ENCODE measurements at places on chromosomes 5 and 9. TPM values are rescaled to one million over a fixed set of nuclear protein-coding genes. Genes with fewer than 3 reads are reported as not detected.

The TICAM2 gene
- polyA plus RNA-seq, result 1.7 TPM

The EGFLAM gene
- 15.1 TPM for polyA plus RNA-seq

DNA sequence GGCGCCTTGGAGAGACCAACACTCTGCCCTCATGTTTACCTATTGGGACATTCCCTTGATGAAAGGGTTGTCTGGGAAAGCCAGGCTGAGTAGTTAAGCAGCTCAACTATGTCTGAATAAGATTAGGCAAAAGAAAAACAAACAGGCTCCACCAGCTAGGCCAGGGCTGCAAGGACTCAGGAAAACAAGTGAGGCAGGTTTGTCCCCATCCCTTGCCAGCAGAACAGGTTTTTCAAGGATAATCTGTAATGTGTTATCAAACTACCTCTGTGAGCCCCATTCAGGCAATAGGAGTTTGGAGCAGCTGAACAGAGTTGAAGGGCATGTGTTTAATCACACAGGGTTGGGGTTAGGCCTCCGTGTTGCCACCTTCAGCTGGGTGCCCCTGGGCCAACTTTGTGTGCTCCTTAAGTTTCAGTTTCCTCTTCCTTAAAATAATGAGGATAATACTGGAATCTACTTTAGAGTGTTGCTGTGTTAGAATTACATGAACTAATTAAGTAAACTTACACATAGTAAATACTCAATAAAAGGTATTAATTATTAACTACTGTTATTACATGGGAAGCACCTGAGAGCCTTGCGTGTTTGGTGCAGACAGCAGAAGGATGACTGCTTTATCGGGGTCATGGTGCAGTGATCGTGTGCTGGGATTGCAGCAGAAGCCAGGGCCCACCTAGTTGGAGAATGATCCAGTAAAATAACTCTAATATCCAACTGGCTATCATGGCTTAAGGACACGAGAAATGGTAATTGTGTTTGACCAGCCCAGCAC lies 72.1 kb upstream of the ATP10B start:
- DNase-seq, result no peak

DNA sequence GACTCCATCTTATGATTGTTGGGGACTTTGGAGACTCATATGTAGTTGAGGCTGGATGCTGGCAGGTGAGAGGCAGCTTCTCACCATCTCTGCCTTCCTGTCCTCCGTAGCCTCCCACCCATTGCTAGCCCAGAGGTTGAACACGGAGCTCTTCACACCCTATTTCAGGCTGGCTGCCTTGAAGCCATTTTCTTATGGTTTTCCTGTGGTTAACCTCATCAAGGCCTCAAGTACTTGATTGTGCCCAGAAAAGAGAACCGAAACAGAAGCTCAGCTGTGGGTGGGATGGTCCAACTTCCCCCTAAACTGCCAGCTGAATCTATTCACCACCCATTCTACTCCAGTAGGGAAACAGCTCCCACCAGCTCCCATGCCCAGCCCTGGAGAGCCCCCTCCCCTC lies 102.9 kb downstream of the LIFR start:
- no peak for DNase-seq

DNA sequence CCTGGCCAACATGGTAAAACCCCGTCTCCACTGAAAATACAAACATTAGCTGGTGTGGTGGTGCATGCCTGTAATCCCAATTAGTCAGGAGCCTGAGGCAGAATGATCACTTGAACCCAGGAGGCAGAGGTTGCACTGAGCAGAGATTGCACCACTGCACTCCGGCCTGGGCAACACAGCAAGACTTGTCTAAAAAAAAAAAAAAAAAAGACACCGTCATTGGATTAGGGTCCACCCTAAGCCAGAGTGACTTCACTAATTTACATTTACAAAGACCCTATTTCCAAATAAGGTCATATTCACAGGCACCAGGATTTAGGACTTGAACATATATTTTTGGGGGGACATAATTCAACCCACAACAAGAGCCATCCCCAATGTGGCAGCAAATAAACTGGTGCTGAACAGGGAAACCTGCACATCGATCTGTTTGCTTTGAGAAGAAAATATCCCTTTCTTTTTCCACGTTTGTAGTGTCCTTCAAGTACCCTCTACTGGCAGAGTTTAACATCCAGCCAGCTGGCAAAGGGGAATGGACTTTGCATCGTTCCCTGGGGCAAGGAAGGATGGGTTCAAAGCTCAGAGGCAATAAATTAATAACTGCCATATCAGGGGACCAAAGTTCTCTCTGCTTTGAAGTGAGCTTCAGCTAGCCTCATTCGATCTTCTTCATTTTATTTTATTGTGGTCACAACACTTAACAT lies 3.7 kb upstream of the DNAJC25 start:
- DNase-seq, result no peak

The GLRA1 gene
- not detected for polyA plus RNA-seq

DNA sequence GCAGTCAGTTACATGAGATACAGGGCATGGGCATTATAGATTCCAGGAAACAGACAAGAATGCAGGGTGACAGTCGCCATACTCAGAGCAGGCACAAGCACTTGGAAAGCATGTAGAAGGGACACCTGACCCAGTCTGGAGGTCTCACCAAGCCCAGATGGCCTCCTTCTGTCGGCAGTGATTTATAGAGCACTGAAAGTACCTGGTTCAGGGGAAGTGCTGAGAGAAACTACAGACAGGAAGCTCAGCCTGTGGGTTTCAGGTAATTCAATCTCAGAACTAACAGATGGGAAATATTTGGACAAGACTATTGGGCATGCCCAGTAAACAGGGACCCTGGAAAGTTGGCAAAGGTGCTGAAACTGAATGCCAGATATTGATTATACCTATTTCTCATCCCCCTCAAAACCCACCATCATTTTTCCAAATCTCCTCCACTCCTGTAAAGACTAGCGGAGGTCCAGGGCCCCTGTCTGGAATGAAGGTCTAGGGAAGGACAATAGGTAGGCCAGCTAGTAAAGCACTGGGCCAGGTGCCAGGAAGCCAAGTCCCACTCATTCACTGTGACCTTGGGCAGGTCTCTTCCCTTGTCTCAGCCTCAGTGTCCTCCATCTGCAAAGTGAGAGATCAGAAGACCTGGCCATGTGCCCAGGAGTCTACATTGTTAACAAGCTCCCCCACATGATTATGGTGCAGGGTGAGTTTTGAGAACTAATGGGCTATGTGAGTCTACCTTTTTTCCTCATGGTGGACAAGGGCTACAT lies 26.9 kb downstream of the KLHL3 start:
- DNase-seq, result no peak

GRCh38 chr5:61482980-61483379 lies 150.9 kb downstream of the ZSWIM6 start:
- no peak for DNase-seq

DNA sequence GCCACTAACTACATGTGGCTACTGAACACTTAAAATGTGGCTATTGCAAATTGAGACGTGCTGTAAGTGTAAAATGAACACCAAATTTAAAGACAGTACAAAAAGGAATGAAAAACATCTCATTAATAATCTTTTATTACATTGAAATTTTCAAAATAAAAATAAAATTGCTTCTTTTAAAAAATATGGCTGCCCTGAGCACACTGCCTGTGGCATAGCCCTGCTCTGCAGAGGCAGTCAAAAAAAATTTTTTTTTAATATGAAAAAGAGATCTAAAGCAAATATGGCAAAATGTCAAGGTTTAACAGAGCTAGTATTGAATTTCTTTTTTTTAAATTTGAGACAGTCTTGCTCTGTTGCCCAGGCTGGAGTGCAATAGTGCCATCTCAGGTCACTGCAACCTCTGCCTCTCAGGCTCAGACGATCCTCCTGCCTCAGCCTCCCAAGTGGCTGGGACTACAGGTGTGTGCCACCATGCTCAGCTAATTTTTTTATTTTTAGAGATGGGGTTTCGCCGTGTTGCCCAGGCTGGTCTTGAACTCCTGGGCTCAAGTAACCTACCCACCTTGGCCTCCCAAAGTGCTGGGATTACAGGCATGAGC lies 25.6 kb downstream of the CARNMT1 start:
- no peak for DNase-seq

- no peak for DNase-seq
Observed at GRCh38 chr9:129702589-129703520, 37.4 kb downstream of the PRRX2 start.

DNA sequence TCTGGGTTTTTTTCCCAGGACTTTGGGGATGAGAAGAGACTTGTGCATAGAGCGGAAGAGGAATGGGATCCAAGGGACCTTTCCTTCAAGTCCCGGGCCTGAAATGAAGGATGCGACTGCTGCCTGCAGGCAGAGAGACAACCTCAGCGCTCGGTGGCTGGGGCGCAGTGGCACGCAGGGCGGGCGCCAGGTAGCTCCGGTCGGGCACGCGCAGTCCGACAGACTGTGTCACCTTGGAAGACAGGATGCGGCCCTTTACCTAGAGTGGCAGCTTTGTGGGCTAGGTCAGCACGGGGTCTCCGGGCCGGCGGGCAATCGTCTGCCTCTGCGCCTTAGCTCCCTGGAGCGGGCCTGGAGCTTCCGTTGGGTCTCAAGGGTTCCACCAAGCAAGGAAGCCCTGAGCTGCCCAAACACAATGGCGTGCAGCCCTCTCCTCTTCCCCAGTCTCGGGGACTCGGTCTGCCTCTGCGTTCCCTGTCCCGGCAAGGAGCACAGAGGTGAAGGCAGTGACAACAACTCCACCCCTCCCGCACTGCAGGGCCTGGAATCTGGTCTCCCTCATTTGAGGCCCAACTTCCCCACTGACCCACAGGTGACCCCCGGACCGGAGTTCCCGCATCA lies 6.0 kb downstream of the BARX1 start:
- no peak for DNase-seq

- no peak for DNase-seq
Observed at GRCh38 chr5:40879163-40879942, 29.9 kb upstream of the C7 start.

- DNase-seq, result no peak
Observed at GRCh38 chr9:76552751-76553455, 93.9 kb downstream of the GCNT1 start.

DNA sequence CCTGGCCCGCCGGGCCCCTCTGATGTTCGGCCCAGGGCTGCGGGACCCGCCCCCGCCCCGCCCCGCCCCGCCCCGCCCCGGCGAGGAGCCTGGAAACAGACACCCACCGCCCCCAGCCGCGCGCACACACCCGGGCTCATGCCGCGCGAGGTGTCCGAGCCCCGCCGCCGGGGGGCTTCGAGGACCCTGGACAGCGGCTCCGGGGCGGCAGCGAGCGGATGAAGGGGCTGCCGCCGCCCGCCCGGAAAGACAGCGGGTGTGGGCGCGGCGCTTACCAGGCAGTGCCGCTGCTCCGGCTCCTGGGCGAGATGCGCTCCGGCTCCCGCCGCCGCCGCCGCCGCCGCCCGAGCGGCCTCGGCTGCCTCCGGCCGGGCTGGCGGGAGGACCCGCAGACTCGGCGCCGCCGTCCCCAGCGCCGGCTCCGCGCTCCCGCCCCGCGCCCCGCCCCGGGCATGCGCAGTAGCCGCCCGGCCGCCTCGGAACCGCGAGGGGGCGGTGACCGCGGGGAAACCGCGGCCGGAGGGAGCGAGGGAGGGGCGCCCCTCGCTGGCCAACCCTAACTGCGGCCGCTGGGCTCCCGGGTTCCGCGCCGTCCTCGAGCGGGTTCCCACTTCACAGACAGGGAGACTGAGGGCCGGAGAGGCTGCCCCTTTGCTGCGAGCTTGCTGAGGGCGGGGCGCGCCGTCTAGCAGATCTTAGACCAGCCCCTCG lies at the start of gene GPRIN1:
Gene GPRIN1, minus strand, starts transcription at position 433 of the 711 bp plus-strand sequence. CDS start 10,322 bp downstream, outside the sequence.
- DNase-seq, result peak; percentile 29

The ST8SIA4 gene
- 6.7 TPM for polyA plus RNA-seq

DNA sequence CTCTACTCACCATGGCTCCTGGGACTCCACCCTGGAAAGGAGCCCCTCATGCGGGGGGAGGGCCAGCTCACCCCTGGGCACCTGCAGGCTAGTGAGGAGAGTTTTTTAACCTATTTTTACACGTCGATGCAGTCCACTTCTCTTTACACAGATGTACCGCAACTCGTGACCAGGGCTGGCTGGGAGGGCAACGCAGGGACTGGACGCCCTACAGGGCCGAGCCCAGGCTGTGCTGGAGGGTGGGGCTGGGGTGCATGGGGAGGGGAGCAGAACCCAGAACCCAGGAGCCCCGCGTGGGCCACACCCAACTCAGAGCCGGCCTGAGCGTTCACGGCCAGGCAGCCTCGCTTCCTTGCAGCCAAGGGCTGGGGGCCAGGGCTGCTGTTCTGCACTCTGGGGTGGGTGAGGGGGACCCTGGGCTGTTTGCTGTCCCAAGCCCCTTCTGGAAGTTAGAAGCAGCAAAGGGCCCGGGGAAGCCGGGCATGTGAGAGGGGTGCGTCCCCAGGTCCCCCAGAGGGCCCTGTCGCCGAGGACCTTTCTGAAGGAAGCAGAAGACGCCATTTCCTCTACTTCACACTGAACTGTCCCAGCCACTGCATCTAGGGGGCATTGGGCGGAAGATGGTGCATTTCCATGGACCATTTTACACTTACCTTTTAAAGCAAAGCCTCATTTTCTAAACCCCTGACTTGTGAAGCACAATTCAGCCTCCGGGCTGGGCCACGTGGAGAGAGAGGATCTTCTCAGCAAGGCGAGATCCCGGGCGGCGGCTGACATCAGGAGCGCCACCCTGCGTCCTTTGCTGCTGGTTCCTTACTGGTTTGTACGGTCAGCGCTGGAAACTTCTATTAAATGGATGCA lies 90.5 kb downstream of the KCNT1 start:
- DNase-seq, result no peak

Measured in left renal pelvis (tissue), 4 donors.